ENCODE measurements at places on chromosomes 12 and 14. TPM values are rescaled to one million over a fixed set of nuclear protein-coding genes. Genes with fewer than 3 reads are reported as not detected.

The MORN3 gene
- polyA plus RNA-seq = 0.39 TPM

The KRT71 gene
- polyA plus RNA-seq = not detected

The DPPA3 gene
- polyA plus RNA-seq = 0.30 TPM

The LRFN5 gene
- 0.85 TPM for polyA plus RNA-seq

DNA sequence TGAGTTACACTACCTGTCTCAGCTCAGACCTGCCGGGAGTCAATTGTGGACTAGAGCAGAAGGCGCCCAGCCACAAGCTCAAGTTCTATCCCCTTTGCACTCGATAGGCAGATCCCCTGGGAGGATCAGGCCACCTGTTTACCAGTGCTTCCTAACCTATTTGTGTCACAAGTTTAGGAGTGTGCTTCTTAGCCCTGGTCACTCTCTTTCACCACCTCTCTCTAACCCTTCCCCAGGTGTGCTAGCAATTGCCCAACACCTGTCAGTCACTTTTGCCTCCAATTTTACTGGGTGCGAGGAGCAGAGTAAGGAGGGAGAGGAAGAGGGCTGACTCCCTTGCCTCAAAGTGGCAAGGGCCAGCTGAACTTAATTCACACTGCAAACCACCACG lies 745 bp upstream of the NAA30 start:
- H3K4me1 ChIP-seq = peaks cover 6% of the 10 kb centered on the region
- no peaks in the 10 kb centered on the region for H3K36me3 ChIP-seq
- no peak for DNase-seq
- H3K27ac ChIP-seq = 0 out of 2 replicates have a peak overlapping the region, but pooled peaks have one; percentile 20

DNA sequence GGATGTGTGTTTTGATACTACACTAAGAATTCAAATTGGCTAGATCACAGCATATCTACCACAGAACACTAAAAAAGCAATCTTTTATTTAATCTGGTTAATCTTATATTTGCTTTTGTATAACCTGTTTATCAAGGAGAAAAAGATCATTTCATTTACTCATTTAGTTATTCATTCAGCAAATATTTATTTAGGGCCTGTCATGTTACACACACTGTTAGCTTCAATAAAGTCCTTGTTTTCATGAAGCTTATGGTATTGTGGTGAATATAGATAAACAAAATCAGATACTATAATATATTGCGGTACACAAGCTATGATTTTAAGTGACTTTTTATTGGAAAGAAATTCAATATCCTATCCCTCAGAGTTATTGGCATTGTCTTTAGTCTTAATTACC lies 350.8 kb downstream of the LRFN5 start:
- DNase-seq = no peak
- no peaks in the 10 kb centered on the region for H3K36me3 ChIP-seq

GRCh38 chr12:8033153-8034044 lies 883 bp downstream of the FOXJ2 start:
- DNase-seq = no peak
- H3K27me3 ChIP-seq = no peaks in the 10 kb centered on the region
- peak overlapping the region; percentile 24 for H3K27ac ChIP-seq
- peaks cover 32% of the 10 kb centered on the region for H3K4me1 ChIP-seq
- H3K36me3 ChIP-seq = no peaks in the 10 kb centered on the region

DNA sequence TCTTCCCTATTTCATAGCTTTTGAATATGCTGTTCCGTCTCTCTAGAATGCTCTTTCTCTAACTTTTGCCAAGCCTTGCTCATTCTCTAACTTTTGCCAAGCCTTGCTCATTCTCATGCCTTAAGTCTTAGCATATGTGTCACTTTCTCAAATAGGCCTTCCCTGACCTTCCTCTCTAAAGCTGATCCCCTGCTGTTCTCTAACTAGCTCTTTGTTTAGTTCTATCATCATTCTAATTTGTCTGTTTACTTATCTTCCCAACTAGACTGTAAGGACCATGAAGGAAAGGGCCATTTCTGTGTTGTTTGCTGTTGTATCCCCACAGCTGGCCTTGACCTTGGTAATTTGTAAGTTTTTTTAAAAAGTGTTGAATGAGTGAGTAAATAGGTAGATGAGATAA lies 71.1 kb downstream of the ZNF641 start:
- no peaks in the 10 kb centered on the region for H3K4me1 ChIP-seq
- H3K27ac ChIP-seq = no peak overlapping the region
- H3K27me3 ChIP-seq = peaks cover 48% of the 10 kb centered on the region
- no peaks in the 10 kb centered on the region for H3K36me3 ChIP-seq

GRCh38 chr14:87934185-87934584 lies 58.8 kb downstream of the GALC start:
- H3K27ac ChIP-seq = no peak overlapping the region
- H3K4me3 ChIP-seq = no peak overlapping the region
- DNase-seq = no peak
- no peaks in the 10 kb centered on the region for H3K27me3 ChIP-seq
- no peaks in the 10 kb centered on the region for H3K36me3 ChIP-seq

- H3K27me3 ChIP-seq = no peaks in the 10 kb centered on the region
- DNase-seq = no peak
- H3K36me3 ChIP-seq = no peaks in the 10 kb centered on the region
- H3K4me3 ChIP-seq = no peak overlapping the region
Measured at GRCh38 chr12:18905134-18905533, 167.2 kb downstream of the CAPZA3 start.

- DNase-seq = no peak
- no peak overlapping the region for H3K27ac ChIP-seq
- no peak overlapping the region for H3K4me3 ChIP-seq
- no peaks in the 10 kb centered on the region for H3K36me3 ChIP-seq
- peaks cover 6% of the 10 kb centered on the region for H3K4me1 ChIP-seq
Measured at GRCh38 chr12:104411826-104412641, 44.7 kb upstream of the CHST11 start.
